GM12892 (cell line): ENCODE measurements at places on chromosomes 6 and 20.

GRCh38 chr20:20201124-20201523, 148.8 kb downstream of the CFAP61 start:
- no peak for DNase-seq

DNA sequence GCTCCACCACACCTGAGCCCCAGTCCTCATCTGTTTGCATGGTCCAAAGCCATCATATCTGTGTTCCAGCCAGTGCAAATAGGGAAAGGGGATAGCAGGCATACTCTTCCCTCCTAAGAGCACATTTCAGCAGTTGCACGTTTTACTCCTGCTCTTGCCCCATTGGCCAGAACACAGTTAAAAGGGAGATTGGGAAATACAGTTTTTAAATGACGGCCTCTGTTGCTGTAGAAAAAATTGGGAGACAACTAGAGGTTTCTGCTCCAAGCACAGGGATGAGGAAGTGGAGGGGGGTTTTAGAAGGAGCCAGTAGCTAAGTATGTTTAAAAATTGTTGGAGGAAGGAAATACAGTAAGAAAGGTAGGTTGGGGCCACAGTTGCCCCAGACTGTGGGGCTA, 14.6 kb upstream of the STK35 start:
- no peak for DNase-seq

DNA sequence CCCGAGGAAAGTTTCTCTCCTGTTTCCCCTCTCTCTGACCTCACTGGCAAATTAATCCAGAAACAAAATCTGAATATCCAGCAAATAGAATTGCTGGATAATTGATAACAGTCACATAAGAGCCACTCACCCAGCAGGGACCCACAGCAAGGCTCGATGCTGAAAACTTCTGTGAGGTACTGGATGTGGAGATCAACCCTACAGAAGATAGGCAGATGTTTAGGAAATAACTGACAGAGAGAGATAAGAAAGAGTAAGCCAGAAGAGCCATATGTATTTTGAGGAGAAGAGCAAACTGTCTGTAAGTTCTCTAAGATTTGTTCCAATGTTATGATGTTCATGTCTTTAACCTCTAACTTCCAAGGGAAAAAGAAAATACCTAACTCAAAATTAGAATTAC, 59.7 kb downstream of the PKHD1 start:
- no peak for DNase-seq

GRCh38 chr20:17816804-17817587, 117.2 kb downstream of the BANF2 start:
- no peak for DNase-seq

DNA sequence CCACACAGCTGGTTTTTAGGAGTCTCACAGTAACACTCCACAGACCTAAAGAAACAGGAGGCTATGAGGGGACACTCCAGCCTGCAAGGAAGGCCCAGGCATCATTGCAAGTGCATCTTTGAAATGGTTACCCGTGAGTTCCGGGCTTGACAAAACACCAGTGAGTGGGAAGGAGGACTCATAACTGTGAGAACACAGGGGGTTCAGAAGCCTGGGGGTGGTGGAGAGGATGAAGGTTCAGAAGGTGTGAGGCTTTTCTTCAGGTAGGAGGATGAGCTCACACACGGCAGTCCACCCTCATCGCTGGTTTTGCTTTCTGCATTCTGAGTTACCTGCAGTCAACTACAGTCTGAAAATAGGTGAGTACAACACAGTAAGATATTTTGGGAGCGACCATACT, 39.9 kb downstream of the MAP7 start:
- DNase-seq = no peak

- DNase-seq = no peak
Measured at GRCh38 chr6:167306401-167306998, 15.4 kb downstream of the UNC93A start.

- no peak for DNase-seq
Measured at GRCh38 chr6:56019973-56020372, 144.6 kb upstream of the BMP5 start.

GRCh38 chr6:147977851-147978465, 364.7 kb upstream of the SASH1 start:
- DNase-seq = no peak

GRCh38 chr20:15451241-15451640, 1113.8 kb upstream of the FLRT3 start:
- no peak for DNase-seq

DNA sequence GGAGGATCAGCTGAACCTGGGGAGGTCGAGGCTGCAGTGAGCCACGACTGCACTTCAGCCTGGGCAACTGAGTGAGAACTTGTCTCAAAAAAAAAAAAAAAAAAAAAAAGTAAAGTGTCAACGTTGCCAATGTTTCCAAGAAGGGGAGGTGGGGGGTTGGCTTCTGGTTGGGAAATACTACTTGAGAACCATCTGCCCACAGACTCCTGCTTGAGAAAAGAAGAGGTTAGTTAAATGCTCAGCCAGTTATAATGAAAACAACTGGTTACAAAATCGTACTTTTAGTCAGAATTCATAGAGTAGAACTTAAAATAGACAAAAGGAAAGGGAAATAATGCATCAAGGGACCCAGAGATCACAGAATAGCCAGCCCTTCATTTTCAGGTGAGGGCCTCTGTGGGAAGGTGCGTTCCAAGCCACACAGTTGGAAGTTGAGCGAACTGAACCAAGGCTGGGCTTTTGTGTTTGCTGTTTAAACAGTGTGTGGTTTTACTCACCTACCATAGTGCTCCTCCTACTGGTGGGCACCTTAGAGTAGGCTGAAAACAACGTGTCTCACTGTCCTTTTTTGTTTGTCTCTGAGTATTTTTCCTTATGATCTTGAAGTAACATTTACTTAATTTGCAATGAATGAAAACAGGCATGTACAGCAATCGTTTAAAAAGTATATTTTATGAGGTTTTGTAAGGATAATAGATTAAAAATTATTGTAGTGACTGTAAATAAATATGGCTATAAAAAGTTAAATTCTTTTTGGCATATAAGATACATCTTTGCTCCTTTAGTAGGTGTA, 200.7 kb downstream of the BCAS1 start:
- DNase-seq = no peak

DNA sequence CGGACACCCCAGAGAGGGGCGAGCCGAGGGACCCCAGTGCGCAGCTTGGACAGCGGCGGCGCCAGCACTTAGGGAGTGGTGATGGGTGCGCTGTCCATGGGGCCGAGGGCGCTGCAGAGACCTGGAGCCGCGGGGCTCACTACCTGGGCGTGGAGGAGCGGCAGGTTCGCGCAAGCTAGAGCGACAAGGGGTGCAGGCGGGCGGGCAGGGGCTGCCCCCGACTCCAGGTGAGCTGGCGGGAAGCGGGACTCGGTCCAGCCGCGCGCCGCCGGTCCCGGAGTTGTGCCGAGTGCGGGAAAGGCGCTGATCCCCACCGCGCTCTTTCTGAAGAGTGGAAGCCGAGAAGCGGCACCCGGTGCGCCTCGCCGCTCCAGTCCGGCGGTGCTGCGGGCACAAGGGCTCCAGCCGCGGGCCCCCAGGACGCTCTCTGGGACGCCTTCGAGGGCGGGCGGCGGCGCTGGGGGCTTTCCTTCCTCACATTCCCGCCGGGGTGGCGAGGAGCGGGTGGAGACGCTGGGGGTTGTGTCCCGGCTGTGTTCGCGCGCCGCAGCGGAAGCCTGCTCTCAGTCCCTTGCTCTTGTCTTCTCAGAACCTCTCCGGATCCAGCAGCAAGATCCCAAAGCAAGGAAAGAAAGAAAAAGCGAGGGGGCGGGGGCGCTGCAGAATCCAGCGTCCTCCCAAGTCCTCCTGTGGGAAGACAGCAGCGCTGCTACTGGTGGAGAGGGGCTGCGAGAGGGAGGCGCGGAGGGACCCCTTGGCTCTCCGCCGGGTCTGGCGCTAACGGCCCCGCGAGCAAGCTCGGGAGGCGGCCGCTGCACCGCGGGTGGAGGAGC, at the start of gene B3GAT2:
B3GAT2 (minus strand) TSS at position 610 of the 833 bp plus-strand sequence. CDS start 631 bp downstream, outside the sequence.
- peak; percentile 10 for DNase-seq

DNA sequence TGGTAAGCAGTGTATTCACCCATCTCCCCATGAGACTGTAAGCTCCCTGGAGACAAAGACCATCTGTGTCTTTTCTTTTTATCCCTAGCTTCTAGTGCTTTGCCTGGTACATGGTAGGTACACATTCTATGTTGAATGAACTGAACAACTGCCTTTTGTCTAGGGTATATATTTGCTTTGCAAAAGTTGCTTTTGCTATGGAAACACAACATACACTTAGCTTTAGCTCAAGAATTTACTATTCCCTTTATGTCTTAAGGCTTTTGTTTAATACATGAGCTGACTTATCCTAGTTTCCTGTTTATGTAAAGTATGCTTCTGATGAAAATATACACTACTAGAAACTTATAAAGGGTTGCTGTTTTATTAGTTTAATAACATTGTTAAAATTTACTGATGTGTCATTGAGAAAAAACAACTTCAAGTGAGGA, 198.2 kb downstream of the PRL start:
- DNase-seq = no peak

- no peak for DNase-seq
Measured at GRCh38 chr20:3911956-3912355, 22.8 kb downstream of the PANK2 start.

DNA sequence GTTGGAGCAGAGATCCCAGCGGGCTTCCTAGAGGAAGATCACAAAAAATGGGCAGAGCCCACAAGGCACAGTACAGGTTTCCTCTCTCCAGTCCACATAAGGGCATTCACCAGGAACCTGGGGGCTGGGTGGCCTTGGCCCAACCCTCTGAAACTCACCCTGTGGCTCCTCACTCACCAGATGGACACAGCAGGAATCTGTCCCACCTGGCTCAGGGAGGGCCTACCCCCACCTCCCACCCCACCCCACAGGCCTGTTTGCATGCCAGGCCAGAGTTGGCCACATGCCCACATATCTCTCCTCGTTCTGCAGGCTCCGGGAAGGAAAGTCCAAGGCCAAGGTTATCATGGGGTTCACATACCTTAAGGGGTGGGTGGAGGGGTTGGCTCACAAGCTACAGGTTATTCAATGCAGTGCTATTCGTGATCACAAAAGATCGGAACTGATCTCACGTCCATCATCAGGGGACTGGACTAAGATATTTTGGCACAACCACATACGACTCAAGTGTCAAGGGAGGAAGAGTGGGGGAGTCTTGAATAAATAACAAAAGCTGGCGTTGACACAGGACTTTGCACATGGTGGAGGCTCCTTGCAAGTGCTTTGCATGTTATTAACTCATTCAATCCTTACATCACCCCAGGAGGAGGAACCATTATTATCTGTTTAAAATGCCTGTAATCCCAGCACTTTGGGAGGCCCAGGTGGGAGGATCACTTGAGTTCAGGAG, 13.0 kb downstream of the RIPOR3 start:
- DNase-seq = no peak

GRCh38 chr20:57667388-57667787, 42.4 kb downstream of the PMEPA1 start:
- no peak for DNase-seq

GRCh38 chr6:167479901-167480648, 155.2 kb downstream of the TTLL2 start:
- DNase-seq = no peak

GRCh38 chr6:64084185-64084663, 448.6 kb downstream of the PHF3 start:
- no peak for DNase-seq

DNA sequence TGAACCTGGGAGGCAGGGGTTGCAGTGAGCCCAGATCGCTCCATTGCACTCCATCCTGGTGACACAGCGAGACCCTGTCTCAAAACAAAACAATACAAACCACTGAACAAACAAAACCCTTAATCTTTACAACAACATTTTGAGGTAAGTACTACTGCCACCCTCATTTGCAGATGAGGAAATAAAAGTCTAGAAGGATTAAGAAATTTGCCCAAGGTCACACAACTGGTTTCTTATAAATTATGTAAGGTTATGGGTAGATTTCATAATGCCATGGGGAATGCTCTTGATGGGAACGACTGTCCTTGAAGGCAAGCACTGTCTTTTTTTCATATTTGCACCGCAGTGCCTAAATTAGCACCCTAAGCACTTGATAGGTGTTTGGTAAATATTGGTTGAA, 13.8 kb upstream of the B4GALT5 start:
- no peak for DNase-seq

DNA sequence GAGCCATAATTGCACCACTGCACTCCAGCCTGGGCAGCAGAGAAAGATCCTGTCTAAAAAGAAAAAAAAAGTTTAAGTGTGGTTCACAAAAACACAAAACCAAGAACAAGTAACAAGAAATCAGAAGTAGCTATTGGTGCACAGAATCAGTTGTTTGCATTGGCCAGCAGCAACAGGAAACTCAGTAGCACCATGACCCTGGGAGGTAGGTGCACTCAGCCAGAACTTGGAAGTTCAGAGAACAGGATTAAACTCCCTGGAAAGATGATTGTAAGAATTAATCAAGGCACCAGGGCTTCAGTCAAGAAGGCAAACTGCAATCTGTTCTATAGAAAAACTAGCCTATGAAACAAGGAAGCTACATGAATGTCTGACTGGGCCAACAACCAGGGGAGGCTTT, 267.9 kb downstream of the COL12A1 start:
- no peak for DNase-seq

- peak; percentile 45 for DNase-seq
Measured at GRCh38 chr6:36752886-36753506, 55.4 kb downstream of the RAB44 start.

- DNase-seq = no peak
Measured at GRCh38 chr6:45003387-45003786, 324.7 kb upstream of the RUNX2 start.

DNA sequence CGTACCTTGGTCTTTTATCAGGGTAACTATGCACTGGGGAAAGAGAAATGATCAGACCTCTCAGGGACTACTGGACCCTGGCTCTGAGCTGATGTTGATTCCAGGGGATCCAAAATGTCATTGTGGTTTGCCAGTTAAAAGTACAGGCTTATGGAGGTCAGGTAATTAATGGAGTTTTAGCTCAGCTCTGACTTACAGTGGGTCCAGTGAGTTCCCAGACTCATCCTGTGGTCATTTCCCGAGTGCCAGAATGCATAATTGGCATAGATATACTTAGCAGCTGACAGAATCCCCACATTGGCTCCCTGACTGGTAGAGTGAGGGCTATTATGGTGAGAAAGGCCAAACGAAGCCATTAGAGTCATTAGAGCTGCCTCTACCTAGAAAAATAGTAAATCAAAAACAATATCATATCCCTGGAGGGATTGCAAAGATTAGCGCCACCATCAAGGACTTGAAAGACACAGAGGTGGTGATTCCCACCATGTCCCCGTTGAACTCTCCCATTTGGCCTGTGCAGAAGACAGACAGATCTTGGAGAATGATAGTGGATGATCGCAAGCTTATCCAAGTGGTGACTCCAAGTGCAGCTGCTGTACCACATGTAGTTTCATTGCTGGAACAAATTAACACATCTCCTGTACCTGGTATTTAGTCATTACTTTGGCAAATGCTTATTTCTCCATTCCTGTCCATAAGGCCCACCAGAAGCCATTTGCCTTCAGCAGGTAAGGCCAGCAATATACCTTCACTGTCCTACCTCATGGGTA, 152.4 kb downstream of the THBS2 start:
- no peak for DNase-seq
